ENCODE measurements at places on chromosomes 11 and 22. TPM values are rescaled to one million over a fixed set of nuclear protein-coding genes. Genes with fewer than 3 reads are reported as not detected.
A peak's percentile ranks its signal among the peaks of the same experiment; 100 is the strongest.

DNA sequence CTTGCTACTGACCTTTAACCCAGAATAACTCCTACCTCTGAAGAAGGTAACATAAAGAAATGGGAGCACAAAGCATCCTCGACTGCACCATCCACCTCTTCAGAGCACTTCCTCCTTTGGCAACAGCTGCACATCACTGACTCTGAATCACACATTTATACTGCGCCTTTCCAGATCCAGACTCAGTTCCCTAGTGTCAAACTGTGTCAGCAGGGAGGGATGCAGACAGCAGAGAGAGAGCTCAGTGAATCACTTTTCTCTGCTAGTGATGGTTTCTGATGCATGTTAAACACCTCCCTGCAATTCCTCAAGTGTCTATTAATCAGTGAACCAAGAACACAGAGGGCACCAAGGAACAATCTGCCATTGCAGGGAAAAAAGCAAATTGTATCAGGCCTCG, 118.9 kb downstream of the PLEKHA7 start:
- H3K4me1 ChIP-seq: peaks cover 32% of the 10 kb centered on the region
- H3K4me3 ChIP-seq: no peak overlapping the region
- peaks cover 33% of the 10 kb centered on the region for H3K27me3 ChIP-seq
- H3K27ac ChIP-seq: no peak overlapping the region
- no peak for DNase-seq

DNA sequence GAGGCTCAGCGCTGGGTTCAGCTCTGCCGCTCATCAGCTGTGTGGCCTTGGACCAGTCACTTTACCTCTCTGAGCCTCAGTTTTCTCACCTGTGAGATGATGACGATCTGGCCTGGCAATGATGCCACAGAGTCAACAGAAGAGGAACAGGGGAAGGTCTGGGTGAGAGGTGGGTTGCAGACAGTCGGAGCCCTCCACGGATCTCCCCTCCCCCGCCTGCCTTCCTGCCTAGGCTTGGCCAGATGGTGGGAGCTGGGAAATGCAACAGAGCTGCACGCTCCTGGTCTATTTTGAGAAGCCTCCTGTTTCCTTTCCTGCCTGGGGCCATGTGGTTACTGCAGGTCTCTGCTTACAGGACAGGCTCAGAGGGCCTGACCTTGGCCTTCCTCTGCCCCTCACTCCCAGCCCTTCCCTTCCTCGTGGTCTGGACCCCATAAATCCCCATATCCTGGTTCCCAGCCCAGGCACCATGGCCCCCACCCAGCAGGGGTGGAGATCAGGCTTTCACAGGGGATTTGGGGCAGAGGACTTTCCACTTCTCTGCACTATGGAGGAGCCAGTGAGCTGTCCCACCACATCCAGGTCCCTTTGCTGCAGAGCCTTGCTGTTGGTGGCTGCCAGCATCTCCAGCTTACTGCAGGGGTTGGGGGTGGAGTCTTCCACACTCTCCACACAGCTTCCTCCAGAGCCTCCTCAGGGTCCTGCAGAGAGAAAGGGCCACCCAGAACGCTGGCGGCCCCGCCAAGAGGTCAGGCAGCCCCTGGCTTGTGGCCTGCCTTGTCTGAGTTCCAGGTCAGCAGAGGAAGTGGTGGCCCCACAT, 46.9 kb downstream of the C11orf96 start:
- H3K4me3 ChIP-seq: no peak overlapping the region
- peak overlapping the region; percentile 0 for H3K27ac ChIP-seq
- peaks cover 29% of the 10 kb centered on the region for H3K4me1 ChIP-seq
- DNase-seq: peak; percentile 13
- no peaks in the 10 kb centered on the region for H3K36me3 ChIP-seq

- H3K36me3 ChIP-seq: no peaks in the 10 kb centered on the region
- H3K4me1 ChIP-seq: peaks cover 8% of the 10 kb centered on the region
- no peak overlapping the region for H3K4me3 ChIP-seq
- no peak overlapping the region for H3K27ac ChIP-seq
- no peak for DNase-seq
Measured at GRCh38 chr11:75135021-75135650, 15.8 kb upstream of the SLCO2B1 start.

DNA sequence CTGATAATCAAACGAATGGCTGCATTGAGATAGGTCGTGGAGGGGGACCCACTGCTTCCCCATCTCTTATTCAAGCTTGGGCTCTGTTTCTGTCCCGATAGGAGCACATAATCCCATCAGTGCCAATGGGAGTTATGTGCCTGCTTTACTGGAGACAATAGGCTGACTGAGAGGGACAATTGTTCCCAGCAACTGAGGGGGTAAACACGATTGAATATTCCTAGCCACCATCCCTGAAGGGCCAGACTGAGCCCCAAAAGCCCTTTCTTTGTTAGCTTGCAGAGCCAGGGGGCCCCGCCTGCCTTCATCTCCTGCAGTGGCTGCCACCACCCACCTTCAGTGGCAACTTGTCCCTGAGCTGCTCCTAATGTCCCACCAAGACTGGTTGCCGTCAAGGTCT, 172.8 kb upstream of the NAV2 start:
- no peak for DNase-seq
- H3K27me3 ChIP-seq: no peaks in the 10 kb centered on the region
- no peaks in the 10 kb centered on the region for H3K36me3 ChIP-seq
- H3K4me1 ChIP-seq: peaks cover 12% of the 10 kb centered on the region
- no peak overlapping the region for H3K27ac ChIP-seq

DNA sequence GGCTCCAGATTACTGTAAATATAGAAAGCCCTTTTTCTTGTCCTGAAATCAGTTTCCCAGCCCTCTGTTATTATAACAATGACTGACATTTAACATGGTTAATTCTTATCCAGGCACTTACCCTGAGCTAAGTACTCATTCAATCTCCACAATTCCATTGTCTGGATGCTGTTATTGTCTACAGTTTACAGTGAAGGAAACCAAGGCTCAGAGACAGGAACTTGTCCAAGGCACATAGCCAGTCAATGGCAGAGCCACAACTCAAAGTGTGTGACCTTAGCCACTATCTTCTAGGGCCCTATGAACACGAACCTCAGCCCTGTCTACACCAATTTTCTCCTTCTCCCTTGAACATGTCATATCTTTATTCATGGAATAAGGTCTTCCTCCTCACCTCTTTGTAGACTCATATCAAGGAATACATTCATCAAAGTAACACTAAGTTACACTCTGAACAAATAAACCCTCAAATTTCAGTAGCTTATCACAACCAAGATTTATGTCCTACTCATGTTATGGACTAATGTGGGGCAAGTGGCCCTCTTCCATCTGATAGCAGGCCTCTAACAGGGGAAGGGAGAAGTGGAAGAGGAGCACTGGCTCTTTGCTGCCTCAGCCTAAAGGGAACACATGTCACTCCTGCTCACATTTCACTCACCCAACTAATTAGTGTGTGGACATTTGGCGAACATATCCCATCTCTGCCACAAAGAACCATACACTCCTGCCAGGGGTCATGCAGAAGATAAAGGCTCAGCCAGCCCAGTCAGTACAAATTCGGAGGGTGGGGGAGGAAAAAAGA, 39.3 kb upstream of the APLNR start:
- H3K36me3 ChIP-seq: no peaks in the 10 kb centered on the region
- DNase-seq: no peak
- H3K27me3 ChIP-seq: no peaks in the 10 kb centered on the region
- no peak overlapping the region for H3K27ac ChIP-seq
- peaks cover 8% of the 10 kb centered on the region for H3K4me1 ChIP-seq

SCN4B gene
- total RNA-seq: 2.0 TPM

SNX32 gene
- total RNA-seq: 1.9 TPM

HBG1 gene
- not detected for total RNA-seq

Data from neural crest cell (in vitro differentiated cells).